ENCODE measurements at places on chromosomes 4 and X. TPM values are rescaled to one million over a fixed set of nuclear protein-coding genes. Genes with fewer than 3 reads are reported as not detected.

Gene SLC16A2
- total RNA-seq, result 86.9 TPM

Gene ZCCHC18
- total RNA-seq, result 6.0 TPM

Gene LINC00632
- 17.9 TPM for total RNA-seq

Gene TRAPPC11
- 43.0 TPM for total RNA-seq

Gene ASIC5
- total RNA-seq, result not detected

Gene CFI
- total RNA-seq, result not detected

Gene CDS1
- 4.5 TPM for total RNA-seq

Gene STOX2
- total RNA-seq, result 28.9 TPM

Gene PLAC1
- total RNA-seq, result 0.76 TPM

Gene TMEM47
- 7.4 TPM for total RNA-seq

- DNase-seq, result no peak
Measured at GRCh38 chr4:145498430-145498829, 16.8 kb downstream of the SMAD1 start.

DNA sequence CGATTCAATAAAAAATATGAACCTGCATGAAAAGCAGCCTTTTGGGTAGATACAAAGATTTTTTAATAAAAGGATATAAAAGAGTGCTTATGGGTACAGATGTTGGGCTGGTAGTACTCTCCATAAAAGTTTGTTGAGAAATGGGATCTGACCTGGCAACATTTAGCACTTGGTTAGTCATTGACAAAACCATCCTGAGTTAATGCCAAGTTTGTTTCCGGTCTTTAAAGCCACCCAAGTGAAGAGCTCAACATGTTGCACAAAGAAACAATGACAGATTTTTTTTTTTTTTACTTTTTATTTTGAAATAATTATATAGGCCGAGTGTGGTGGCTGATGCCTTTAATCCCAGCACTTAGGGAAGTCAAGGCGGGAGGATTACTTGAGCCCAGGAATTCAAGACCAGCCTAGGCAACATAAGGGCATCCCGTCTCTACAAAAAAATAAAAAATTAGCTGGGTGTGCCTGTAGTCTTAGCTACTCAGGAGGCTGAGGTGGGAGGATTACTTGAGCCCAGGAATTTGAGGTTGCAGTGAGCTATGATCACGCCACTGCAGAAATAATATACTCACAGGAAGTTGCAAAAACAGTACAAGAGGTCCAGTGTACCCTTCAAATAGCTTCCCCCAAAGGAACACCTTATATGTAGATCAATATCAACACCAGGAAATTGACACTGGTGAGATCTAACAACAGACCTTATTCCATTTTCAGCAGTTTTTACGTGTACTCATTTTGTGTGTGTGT lies 16.6 kb downstream of the CHST7 start:
- DNase-seq, result no peak

DNA sequence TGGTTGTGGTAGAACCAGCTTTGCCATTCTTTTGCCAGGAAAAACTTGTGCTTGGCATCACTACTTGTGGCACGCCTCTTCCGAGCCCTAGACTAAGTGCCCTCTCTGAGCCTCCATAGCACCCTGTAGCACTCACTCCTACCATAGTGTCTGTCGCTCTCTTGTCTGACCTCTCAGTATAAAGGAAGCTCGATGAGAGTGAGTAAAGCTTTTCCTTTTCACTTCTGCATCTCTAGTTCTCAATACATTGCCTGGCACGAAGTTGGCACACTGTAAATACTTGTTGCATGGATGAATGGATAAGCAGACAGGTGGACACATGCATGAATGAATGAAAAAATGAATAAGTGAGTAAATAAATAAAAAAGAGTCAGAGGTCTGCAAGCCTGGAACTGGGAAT lies 48.3 kb downstream of the TLR10 start:
- DNase-seq, result no peak

GRCh38 chr4:55458611-55459010 lies 62.9 kb downstream of the TMEM165 start:
- DNase-seq, result no peak

- peak; percentile 28 for DNase-seq
Measured at GRCh38 chr4:2944586-2945526, 18.4 kb downstream of the NOP14 start.

- DNase-seq, result no peak
Measured at GRCh38 chrX:107630031-107630689, 1.9 kb downstream of the PRPS1 start.

- no peak for DNase-seq
Measured at GRCh38 chrX:19403696-19404095, 60.0 kb downstream of the PDHA1 start.

DNA sequence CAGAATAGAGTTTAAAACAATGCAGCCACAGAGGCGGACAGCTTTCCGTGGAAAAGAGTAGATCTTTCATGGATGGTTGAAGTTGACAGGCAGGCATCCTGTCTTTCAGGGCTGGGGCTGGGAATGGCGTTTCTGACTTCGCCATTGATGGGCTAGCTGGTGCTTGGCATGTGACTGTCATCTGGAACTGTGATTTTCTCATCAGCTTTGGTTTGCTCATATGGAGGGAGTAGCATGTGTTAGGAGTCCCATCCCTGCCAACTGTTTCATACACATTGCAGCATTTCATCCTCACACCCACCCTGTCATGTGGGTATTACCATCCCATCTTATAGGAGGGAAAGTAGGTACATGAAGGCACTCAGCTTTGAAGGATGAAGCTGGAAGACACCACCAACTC lies 49.2 kb upstream of the STX18 start:
- no peak for DNase-seq

- no peak for DNase-seq
Measured at GRCh38 chrX:119529345-119530276, 35.6 kb downstream of the STEEP1 start.

DNA sequence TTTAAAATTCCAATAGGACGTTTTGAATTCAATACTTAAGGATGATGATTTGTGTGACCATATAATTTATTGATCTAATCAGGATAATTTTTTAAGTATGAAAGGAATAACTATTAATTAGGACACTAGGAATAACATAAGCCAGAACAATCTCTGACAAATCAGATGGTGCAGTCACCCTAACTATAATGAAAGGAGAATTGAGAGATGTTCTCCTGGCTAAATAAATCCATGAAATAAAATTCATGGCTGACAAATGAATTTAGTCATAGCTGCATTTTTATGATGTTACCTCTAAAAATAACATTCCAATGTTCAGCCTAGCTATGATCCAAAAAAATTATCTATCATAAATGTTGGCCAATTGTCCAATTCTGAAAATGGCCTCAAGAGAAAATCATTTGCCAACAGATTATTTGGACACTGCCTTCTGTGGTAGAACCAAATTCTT lies 190.6 kb upstream of the NEIL3 start:
- no peak for DNase-seq

DNA sequence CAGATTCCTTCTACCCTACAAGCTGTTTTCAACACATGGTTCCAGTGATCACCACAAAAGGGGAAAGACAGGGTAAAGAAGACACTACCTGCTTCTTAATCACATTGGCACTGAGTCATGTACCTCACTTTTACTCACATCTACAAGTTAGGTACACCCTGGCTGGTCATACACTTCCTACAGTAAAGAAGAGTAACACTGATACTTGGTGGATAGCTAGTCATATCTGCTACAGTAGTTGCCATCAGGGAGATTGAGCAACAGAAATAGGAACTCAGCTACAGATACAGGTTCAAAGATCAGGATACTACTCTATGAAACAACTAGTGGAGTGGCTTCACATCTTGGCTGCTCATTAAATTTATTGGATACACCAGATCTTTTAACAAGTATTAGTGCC lies 105.4 kb upstream of the DIAPH2 start:
- DNase-seq, result no peak

GRCh38 chrX:103356858-103357257 lies 552 bp downstream of the TCEAL9 start:
- no peak for DNase-seq

DNA sequence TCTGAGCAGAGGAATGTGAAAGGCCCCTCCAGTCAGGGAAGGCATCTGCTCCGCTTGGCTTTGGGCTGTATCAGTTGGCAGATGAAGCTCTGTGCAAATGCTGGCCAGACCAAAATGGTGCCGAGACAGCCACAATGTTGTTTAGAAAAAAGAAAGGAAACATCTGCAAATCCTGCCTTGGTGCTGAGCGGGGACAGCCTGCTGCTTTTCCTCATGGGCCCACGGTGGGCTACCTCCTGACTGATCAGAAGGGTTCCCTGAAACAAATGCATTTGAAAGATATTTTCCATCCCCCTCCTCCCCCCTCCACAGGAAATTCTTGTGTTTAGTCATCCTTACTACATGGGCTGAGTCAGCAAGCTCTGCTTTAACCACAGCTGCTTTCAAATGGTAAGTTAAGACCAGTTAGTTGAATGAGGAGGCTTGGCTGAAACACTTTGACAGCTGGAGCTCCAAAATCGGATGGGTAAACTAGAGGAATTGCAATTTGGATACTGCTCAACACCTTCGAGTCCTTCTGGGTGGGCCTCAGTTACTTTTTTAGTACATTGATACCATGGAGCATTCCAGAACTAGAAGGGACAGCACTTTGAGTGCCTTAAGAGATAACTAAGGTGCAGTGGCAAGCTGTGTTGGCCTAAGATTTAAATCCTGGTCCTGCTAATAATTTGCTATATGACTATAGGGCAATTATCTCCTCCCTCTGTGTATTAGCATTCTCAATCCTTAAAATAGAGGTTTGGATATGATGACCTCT lies 36.0 kb downstream of the PLAC1 start:
- DNase-seq, result peak; percentile 67

DNA sequence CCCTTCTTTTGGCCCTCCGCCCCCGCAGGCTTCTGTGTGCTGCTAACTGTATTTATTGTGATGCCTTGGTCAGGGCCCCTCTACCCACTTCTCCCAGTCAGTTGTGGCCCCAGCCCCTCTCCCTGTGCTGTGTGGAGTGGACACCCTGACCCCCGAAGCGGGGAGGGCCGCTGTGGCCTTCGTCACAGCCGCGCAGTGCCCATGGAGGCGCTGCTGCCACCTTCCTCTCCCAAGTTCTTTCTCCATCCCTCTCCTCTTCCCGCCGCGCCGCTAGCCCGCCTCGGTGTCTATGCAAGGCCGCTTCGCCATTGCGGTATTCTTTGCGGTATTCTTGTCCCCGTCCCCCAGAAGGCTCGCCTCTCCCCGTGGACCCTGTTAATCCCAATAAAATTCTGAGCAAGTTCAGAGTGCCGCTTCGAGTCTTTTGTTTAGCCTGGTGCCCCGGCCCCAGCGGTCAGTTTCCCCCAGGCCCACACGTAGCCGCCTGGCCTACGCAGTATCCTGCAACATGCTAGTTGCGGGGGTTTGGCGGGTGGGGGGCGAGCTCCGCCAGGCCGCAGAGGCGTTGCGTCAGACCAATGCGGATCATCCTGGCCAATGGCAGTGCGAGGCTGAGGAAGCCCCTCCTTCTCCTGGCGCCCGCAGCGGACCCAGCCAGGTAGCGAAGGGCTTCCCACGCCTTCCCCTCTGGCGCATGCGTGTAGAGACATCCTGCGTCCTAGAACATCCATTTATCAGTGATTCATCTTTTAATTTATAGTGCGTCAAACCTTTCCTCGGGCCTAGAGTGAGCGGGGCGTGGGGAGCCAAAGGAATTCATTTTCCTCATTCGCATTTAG lies 5.6 kb upstream of the KANTR start:
- peak; percentile 91 for DNase-seq

All from H7 (cell line).